ENCODE measurements at places on chromosomes 7 and 10. TPM values are rescaled to one million over a fixed set of nuclear protein-coding genes. Genes with fewer than 3 reads are reported as not detected.

- no peak for DNase-seq
Measured at GRCh38 chr7:133484086-133484485, 231.2 kb downstream of the EXOC4 start.

- no peak for DNase-seq
Measured at GRCh38 chr10:126147866-126148587, 240.2 kb downstream of the ADAM12 start.

GRCh38 chr7:138370956-138371355 lies 89.1 kb upstream of the TRIM24 start:
- DNase-seq = no peak

DNA sequence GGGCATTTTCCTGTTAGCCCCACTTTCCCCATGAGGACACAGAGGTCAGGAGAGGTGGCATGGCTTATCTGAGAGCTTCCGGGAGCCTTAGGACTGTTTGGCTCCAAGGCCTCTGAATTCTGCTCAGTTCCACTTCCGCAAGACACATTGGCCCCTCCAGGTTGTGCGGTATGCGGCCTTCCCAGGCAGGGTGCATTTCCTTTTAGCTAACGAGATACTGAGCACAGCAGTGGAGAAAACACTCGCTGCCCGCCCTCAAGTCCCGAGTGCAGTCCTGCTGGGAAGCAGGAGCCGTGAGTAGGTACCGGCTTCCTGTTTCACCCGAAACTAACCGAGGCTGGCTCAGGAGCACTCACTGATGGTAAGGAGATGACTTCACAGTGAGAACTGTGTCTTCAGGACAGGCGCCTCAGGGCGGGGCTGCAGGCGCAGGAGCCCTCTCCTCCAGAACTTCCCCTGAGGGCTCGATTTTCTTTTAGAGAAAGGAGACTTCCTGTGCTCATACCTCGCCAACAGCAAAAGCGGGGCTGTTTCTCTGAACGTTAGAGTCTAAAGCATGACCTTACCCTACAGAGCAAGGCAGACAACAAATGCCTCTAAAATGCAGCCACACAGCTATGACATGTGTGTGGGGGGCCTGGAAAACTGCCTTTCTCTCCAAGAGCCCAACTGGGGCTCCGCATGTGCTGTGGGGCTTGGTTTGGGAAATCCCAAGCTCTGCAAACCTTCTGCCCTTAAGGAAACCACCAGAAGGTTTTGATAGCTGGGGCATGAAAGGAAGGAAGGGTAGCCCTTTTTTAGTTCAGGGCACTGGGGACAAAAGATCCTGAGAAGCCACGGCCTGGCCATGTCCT lies 25.9 kb downstream of the RGS10 start:
- no peak for DNase-seq

DNA sequence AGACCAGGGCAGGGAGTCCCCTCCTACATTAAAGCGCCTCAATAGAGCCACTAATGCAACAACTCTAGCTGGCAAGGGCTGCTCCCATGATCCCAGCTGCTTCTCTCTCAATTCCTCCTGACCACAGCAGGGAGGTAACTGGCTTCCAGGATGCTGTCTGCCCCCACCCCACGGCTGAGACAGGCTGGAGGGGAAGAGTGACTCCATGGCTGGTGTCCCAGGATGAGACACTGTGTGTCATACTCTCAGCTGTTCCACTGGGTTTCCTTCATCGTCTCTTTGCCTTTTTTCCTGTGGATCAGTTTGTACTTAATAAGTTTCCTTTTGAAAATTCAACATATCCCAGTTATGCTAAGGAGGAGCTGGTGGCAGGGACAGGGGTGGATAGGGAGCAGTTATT lies 27.7 kb upstream of the MYH16 start:
- DNase-seq = no peak

DNA sequence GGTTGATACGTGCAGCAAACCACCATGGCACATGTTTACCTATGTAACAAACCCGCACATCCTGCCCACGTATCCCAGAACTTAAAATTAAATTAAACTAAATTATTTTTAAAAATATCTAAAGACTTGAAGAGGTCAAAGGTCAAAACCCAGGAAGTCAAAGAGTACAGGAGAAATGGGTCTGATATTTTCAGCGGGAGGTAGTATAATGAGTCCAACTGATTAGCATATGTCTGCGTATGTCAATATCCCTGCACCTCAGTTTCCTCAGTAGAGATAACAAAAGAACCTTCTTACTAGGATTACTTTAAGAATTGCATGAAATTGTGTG lies 133.0 kb downstream of the TMEM26 start:
- DNase-seq = no peak

DNA sequence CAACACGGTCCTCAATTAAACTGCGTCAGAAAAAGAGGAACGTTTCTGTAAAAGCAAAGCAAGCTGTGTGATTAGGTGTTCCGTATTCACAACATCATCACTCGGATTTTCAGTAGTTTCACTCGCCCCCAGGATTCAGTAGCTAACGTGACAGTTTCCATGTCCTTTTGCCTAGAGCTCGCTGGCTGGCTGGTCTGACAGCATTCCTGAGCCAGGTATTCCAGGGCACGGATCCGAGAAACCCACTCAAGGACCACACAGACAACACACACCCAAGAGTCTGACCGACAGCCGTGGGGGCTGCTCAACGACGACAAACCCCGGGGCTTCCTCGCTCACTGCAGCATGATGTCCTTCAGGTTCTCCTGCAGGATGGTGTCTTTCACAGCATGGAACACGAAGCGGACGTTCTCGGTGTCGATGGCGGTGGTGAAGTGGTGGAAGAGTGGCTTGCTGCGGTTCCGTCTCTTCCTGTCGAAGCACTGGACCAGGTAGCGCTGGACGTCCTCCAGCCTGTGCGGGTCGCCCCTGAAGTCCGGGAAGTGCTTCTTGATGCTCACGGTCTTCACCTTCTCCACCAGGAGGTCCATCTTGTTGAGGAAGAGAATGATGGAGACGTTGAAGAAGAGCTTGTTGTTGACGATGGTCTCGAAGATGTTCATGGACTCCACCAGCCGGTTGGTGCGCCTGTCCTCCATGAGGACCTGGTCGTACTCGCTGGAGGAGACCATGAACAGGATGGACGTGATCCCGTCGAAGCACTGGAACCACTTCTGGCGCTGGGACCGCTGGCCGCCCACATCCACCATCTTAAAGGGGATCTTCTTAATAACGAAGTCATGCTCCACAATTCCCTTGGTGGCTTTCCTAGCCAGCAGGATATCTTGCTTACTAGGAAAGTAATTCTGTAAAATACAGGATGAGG lies 43.1 kb downstream of the AMZ1 start:
- no peak for DNase-seq

DNA sequence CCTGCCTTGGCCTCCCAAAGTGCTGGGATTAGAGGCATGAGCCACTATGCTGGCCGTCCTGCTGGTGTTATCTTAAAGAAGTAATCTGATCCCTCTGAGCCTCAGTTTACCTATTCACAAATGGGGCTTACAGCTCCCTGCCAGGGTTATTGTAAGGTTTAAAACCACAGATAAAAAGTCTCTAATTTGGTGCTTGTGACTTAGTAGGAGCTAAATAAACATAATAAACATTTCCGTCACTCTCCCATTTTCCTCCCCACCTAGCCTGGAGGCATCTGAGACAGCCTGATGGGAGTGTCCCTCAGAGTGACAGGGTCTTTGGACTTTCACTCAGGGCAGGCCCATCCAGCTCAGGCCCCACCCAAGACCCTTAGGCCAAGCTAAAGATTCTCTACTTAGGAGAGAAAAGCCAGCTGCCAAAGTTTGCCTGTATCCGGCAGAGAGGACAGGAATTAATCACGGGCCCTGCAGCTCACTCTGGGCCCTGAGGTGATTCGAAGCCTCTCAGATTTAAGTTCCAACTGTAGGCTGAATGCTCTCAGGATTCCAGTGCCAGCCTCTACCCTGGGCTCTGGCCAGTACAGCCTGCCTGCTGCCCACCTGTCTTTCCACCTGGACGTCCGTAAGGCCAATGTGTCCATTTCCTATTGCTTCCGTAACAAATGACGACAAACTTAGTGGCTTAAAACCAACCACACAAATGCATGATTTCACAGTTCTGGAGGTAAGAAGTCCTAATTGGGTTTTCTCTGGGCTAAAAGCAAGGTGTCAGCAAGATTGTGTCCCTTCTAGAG lies 21.8 kb upstream of the DUSP5 start:
- no peak for DNase-seq

DNA sequence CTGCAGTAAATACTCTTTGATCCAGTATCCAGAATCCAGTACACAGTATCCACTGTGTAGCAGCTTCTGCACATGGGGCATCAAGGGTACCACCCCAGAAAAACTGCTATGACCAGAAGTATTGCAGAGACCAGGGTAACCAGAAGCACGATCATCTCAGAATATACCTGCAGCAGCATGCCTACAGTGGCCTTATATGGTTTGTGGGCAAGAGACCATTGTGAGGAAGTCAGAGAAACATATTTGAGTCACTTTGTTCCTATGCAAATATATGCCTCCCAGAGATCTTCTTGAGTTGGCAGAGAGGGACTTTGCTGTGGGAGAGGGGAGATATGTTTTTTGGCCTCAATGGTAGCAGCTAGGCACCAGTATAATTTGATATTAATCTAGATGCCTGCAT lies 206.4 kb upstream of the LRRTM3 start:
- no peak for DNase-seq

- DNase-seq = no peak
Measured at GRCh38 chr10:3270577-3271316, 98.2 kb upstream of the PITRM1 start.

- no peak for DNase-seq
Measured at GRCh38 chr10:42942279-42942950, 134.5 kb upstream of the RET start.

GRCh38 chr10:18659819-18660535 lies 746 bp downstream of the ARL5B start:
- no peak for DNase-seq

DNA sequence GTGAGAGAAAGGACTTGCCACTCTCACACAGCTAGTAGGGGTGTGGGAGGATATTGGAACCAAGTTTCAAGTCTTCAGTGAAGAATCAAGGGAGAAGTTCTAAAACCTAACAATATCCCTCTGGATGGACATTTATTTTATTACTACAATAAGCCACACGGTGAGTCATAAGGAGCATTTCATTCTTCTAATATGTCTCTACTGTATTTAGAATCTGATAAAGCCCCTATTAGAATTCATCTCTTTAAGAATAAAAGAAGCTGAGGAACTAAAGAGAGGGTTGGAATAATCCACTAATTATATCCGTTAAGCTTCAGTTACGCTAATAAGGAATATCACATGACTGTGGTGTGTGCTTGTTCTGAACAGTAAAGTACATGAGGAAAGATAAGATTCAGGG lies 40.9 kb upstream of the ATRNL1 start:
- no peak for DNase-seq

DNA sequence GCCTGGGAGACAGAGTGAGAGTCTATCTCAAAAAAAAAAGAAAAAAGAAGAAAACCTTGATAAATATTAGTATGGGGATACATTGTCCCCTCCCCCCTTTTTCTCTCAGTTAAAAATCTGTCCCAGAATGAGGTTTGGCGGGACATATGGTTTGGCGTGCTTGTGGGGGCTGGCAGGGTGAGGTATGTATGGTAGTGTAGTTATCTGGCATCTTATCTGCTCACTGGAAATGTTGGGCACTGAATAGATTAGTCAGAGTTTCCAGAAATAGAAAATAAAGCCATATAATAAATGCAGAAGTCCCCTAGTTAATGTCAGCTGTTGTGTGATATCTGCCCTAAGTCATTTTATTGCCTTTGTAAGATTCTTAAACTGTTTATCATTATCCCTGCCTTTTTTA lies 397.5 kb upstream of the GALNT17 start:
- no peak for DNase-seq

GRCh38 chr10:117534321-117535297 lies 7.9 kb upstream of the EMX2 start:
- no peak for DNase-seq

DNA sequence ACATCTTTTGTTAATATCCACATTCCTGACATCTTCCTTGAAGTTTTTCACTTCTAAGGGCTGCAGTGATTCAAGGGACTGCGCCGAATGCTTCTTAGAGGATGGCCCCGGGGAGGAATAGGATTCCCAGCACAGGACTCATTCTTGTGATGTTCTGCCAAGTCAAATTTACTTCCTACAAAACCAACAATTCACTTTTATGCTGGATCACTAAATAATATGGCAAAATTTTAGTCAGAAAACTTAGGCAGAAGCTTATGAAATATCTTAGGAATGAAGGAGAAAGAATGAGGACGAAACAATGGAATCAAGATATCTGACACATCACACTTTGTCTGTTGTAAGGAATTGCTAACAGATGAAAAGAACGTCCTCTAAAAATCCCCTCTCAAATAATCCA lies 151.5 kb downstream of the JAZF1 start:
- no peak for DNase-seq

GRCh38 chr7:91046322-91047089 lies 217.7 kb upstream of the FZD1 start:
- DNase-seq = no peak

GRCh38 chr7:22375359-22376048 lies 18.6 kb upstream of the RAPGEF5 start:
- no peak for DNase-seq

DNA sequence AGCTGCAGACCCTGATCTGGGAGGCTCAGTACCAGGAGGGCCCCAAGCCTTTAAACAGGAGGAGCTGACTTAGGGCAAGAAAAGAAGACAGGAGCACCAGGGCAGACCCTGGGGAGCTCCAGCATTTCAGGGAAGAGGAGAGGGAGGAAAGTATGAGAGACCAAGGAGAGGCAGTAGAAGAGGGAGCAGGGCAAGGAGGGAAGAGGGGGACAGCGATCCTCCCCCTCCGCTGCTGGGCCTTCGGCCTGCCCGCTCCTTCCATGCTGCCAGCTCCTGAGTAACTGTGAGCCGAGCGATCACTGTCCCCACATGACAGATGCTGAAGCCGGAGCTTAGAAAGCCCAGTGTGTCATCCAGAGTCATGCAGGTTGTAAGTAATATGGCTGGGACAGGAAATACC lies 65.9 kb downstream of the ALOX5 start:
- DNase-seq = no peak

DNA sequence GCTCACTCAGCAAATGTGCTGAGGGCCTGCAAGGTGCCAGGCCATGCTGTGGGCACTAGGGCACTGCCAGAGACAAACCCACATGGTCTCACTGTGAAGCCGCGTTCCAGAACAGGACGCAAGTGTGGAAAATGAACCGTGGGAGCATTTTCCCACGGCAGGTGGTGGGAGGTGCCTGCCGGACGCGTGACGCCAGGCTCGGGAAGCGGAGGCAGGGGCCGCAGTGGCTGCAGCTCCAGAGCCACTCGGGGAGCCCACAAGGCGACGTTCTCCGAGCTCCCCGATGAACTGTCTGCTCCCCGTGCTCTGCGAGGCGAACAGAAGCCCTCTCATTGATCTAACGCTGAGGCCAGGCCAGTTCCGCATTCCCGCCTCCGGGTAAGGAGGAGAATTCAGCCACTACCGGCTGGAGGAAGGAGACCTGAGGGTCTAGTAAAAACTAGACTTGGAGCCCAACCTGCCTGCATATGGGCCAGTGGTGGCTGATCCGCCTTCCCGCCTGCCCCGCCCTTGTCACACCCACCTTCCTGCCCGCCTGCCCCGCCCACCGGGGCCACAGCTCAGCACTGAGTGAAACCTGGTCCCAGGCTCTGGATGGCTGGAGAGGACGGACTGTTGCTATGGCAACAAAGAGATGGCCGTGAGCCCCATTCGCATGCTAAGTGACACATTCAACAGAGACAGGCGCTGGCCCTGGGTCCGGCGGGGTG lies 13.1 kb downstream of the ADGRA1 start:
- no peak for DNase-seq

ABCB1 gene
- 10.6 TPM for total RNA-seq

PRRT4 gene
- 2.2 TPM for total RNA-seq

RET gene
- total RNA-seq = 0.14 TPM

AUTS2 gene
- total RNA-seq = 49.4 TPM

All from thoracic aorta (tissue), 2 donors.